A673 (cell line): ENCODE measurements at places on chromosomes 4 and X. TPM values are rescaled to one million over a fixed set of nuclear protein-coding genes. Genes with fewer than 3 reads are reported as not detected.
A peak's percentile ranks its signal among the peaks of the same experiment; 100 is the strongest.

GRCh38 chr4:73343432-73343831 lies 60.7 kb upstream of the ALB start:
- no peak for DNase-seq

DNA sequence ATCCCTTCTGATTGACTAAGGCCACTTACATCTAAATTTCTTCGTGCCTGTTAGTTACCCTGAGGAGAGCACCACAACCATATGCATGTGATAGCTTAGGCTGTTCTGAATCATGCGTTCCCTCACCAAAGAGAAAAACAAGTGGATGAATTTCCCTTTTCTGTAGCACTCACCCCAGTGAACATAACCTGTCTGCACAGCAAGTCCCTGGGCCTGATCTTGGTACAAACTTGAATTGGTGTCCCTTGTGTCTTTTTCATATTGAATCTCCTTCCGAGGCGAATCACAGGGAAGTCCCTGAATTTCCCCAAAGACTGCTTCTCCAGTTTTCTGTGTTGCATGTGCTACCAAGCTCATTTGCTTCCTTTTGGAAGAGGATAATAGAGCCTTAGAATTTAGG lies 100.4 kb downstream of the KLHL8 start:
- DNase-seq: no peak

DNA sequence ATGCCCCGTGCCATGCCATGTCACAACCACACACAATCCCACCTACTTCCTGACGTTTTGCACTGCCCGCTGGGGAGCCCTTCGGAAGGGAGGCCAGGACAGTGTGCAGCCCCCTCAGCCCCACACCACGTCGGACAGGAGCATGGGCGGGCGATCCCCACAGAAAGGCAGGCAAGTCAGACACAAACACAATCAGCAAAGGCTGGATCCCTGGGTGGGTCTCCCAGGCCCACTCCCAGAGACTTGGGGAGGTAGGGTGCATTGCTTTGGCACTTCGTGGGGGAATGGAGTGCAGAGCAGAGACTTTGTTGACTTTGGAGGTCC lies 14.1 kb downstream of the LETM1 start:
- no peak for DNase-seq

DNA sequence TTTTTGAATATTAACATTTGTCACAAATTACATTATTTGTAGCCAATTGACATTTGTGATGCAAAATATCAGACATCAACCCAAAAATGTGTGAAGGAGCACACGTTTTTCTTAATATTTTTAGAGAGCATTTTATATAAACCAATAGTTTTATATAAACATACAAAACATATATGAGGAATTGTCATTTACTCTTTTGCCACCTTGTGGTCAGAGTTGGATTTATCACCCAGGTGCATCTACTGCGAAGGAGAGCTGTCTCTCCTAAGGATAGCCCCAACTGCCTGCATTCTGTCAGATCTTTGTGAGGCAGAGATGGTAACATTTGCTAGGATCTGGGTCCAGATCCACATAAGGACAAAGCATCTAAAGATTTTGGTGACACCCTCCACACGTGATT lies 2.5 kb upstream of the USP27X start:
- DNase-seq: peak; percentile 49

GRCh38 chrX:111013778-111014455 lies 82.1 kb upstream of the PAK3 start:
- DNase-seq: no peak

DNA sequence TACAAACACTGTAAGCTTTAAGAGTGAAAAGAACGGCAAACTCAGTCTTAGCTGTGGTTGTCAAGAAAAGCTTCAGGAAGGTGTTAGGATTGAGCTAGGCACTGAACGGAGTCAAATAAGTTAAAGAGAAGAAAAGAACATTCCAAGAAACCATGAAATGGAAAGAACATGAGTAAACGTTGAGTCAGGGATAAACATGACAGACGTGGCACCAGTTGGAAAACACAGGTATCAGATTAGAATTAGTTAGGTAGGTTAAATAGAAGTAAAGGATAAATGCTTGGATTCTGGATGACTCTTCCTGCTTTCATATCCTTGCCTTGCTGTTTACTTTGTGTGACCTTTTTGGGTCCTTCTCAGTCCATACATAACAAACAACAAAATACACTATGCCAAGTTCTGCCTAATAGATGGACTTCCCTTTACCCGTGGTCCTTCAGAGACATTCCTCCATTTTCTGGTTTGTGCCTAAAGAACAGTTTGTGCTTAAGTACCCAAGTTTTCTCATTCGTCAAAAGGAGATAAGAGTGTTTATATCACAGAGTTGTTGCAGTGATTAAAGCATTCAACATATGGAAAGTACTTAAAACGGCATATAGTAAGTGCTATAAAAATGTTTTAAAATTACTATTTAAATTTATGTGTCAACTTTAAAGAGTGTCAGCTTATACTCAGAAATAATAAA lies 446.9 kb downstream of the TMA16 start:
- DNase-seq: no peak

DNA sequence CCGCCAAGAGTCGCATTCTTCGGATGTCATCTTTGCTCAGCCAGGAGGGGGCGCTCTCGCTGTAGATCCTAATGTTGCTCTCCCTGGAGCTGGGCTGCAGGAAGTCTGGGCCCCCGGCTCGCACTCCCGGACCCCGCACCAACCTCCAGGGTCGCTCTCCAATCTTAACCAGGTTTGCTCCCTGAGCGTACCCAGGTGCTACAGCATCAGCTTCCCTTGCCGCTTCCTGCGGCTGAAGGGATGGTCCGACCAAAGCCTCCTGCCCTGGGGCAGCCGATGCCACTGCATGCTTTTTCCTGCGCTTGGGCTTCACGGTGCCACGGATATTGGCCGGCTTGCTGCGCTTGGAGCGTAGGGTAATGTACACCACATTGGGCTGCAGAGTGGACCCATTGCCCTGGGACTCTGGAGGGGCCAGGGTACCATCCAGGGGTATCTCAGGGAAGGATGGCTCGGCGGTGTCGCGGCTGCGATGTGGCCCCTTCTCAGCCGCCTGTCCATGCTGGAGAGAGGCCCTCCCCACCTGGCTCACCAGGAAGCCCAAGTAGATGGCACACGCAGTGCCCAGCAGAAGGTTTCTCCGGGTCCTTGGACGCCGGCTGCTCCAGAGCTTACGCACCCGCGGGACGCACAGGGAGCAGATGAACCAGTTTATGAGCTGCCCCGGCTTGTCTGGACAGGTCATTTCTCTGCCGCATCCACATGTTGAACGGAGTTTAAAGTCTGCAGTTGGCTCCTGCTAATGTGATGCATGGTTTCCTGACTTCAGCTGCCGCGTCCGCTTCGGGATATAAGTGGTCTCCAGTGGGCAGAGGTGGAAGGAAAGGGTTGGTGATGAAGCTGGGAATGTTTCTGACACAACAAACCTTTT lies 1.9 kb downstream of the GASK1B start:
- DNase-seq: no peak

Gene ACSL1
- total RNA-seq: 4.8 and 5.2 TPM in 2 replicates

DNA sequence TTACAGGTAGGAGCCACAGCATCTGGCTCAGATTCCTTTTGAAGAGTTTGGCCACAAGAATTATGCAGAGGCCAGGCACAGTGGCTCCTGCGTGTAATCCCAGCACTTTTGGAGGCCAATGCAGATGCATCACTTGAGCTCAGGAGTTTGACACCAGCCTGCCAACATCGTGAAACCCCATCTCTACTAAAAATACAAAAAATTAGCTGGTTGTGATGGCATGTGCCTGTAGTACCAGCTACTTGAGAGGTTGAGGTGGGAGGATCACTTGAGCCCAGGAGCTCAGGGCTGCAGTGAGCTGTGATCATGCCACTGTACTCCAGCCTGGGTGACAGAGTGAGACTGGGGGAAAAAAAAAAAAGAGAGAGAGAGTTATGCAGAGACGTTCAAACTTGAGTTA lies 53.0 kb downstream of the MID1IP1 start:
- no peak for DNase-seq

- no peak for DNase-seq
These were observed 103.1 kb upstream of the GPRIN3 start for GRCh38 chr4:89410687-89411086.

DNA sequence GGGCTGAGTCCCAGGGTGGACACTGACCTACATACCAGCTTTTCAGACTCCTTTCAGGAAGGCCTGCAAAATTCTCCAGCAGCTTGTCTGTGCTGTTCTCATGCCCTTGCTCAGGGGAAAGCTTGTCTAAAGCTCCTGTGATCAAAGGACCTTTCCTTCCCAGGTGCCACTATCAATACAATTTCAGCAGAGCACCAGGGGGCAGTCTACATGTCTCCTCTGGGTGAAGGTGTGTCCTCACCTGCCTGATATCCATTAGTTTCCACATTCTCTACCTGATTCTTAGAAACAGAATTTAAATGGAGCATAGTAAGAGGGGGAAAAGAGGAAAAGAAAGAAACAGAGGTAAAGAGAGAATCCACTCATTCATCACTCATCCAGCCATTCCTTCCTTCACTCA lies 114.2 kb downstream of the PPARGC1A start:
- DNase-seq: no peak

- DNase-seq: peak; percentile 30
These were observed 237.6 kb upstream of the NDST3 start for GRCh38 chr4:117796677-117797076.

DNA sequence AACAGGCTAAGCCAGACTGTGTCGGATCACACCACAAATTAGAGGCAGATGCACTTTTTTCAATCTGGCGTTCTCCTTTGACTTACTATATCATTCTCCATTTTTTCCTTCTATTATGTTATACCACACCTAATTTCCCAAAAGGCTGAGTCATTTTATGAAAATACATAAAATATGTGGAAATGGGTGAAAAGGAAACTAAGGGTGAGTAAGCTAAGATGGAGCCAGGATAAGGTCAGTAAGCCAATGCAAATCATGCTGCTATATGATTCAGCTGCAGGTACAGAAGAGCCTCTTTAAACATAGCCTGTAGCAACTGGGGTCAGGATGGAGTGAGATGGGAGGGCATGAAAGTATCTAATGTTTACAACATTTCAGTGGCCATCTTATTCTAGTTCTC lies 94.0 kb upstream of the TEX13A start:
- DNase-seq: no peak

DNA sequence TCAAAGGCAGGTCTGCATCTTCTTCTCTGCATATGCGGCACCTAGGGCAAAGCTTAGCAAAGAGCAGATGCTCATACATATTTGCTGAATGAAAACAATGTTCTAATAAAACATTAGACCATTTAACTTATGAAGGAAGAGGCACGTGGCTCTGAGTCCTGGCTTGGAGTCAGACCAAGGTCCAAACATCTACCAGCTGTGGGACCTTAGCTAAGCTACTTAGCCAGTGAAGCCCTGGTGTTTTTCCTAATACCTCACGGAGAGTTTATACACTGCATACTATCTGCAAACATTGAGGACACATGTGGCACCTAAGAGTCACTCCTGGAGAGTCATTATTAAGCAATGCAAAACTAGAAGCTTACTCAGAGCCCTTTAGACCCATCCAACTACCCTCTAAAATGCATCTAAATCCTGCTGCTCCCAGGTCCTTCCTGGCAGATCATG lies 9.0 kb downstream of the PDGFC start:
- DNase-seq: no peak

GRCh38 chr4:73181231-73181630 lies 77.4 kb downstream of the ANKRD17 start:
- DNase-seq: no peak

DNA sequence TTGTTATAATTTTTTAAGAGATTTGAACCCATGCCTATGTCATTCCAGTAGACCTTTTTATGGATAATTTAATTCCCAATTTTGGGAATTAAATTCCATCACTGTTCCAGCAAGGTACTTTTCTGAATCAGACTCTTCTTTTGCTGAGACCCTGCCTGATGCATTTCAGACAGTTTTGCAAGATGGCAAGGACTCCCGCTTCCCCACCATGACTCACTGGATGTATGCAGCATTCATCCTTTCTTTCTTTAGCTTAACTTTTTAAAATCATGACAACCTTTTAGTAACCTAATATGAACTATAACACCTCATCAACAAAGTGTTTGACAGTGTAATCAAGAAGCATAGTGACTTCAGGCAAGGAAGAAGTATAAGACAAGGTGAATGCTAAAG lies 178.1 kb upstream of the LEF1 start:
- no peak for DNase-seq

Gene ASB12
- total RNA-seq: not detected in 2 replicates

GRCh38 chr4:169341490-169341889 lies 70.7 kb upstream of the SH3RF1 start:
- DNase-seq: no peak

DNA sequence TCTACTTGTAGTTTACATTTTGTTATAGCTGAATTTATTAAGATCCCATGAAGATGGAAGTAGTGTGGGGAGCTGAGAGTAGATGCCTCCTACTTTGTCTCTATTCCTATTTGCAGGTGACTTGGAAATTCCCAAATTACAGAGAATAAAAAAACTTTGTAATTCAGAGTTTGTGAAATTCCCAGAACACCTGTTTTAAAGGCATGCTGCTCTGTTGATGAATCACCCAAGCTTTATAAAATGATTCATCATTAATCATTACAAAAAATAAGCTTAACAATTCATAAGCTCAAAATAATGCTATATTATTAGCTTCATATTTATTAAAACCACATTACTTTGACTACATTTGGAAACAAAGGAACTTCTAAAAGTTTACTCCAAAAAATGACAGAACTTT lies 856.3 kb downstream of the RPA4 start:
- no peak for DNase-seq

GRCh38 chrX:39309721-39310152 lies 508.5 kb downstream of the MID1IP1 start:
- DNase-seq: peak; percentile 14

Gene FAAH2
- total RNA-seq: 0.24 TPM in 1 of 2 replicates, not detected in the other

GRCh38 chr4:109495514-109495913 lies 61.9 kb downstream of the SEC24B start:
- peak; percentile 3 for DNase-seq

DNA sequence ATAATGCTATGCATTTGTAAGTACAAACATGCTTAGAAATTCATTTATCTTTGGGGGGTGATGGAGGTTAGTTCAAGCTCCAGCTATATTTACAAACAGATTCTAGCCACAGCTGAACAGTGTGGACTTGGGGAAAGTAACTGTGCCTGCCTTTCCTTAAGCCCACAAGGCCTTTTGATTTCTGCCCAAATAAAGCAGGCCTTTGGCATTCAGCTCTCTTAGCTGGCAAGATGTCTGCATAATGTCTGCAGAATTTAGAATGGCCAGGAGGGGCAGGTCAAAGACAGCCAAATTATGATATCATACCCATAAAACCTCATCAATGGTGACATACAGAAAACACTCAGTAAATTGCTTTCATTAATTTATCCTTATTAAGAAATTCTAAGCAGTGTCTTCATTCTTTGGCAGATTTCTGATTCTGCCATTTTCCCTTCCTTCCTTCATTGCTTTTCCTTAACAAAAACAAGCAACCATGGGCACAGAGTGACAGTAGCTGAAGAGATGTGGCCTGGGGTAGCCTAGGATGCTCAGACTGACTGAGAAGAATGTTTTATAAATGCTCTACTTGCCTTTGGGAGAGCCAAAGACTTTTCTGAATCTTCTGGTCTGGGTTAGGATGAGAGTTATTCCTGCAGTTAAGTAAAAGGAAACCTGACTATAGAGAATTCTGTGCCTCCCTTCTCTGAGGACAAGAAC lies 538.7 kb upstream of the NR3C2 start:
- no peak for DNase-seq

- no peak for DNase-seq
These were observed 851.2 kb downstream of the ADGRL3 start for GRCh38 chr4:62051332-62051731.
